ENCODE measurements at places on chromosomes 6 and 20.

- no peak for DNase-seq
These were observed 97.0 kb downstream of the SMAP1 start for GRCh38 chr6:70764706-70765105.

DNA sequence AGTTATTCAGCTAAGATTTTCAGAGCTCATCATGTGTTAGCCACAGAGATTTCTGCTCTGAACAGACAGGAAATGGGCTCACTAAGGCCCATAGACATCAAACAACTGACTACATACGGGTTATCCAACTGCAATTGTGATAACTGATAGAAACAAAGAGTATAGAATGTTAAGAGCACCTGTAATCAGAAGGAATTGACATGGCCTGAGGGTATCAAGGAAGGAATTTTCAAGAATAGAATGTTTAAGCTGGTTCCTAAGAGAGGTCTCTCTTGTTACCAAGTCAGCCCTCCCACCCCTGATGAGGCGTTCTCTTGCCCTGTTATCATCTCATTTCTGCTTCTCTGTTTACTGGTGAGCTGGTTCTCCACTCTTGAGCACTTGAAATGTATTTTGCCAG lies at the start of gene MEI4:
MEI4 (plus strand) TSS at position 301 of the 400 bp plus-strand sequence. CDS start 37,633 bp downstream, outside the sequence.
- DNase-seq = no peak

DNA sequence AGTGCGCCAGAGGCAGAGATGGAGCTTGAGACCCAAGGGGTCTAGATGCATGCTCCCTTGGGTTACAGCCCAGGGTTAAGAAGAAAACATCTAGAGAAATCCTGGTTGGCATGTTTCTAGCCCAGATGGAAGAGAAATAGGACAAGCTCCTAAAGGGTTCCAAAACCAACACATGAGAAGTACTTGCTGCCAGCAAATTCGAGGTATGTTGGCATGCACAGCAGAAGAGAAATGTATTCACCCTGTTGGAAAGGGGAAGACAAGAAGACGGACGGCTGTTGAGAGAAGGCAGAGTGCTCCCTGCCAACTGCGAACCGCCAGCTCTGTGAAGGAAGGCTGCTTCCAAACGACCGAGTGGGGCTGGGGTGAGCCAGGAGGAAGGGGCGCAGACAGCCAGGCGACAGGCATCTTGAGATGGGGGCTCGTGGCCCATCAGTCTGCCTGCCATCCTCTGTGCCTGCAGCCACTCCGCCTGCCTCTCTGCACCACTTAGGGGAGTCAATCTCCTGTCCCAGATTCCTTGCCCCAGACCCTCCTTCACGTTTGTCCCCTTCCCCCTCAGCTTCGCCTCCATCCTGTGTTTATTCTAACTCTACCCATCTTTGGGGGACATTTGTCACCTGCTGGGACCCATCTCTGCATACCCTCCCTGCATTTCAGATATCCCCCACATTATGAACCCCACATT lies 249.2 kb downstream of the CDC5L start:
- no peak for DNase-seq

DNA sequence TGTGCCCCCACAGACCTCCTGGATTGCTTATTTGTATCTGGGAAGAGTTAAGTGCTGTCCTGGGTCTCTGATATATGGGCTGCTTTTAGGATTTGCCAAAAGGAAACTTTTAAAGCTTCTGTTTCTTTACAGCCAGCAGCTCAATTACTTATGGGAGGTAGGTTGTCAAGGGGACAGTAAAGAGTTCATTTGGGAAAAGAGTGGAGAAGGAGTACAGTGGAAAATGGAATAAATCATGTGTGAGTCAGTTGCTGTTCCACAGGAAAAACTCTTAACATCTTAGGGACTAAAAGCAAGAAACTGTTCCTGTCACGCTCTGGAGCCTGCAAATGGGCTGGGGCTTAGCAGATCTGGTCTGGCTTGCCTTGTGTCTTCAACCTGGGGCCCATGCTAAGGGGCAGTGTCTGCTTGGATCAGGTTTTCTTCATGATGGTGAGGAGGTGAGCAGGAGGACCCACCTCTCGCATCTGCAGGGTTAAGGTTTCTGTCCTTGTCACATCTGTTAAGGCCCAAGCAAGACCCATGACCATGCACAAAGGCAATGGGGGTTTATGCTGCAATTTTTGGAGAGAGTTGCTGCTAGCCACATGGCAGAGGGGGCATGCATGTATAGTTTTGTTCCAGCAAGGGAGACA lies 8.7 kb upstream of the CST1 start:
- DNase-seq = no peak

GRCh38 chr6:120354452-120355098 lies 979.7 kb downstream of the TBC1D32 start:
- DNase-seq = no peak

DNA sequence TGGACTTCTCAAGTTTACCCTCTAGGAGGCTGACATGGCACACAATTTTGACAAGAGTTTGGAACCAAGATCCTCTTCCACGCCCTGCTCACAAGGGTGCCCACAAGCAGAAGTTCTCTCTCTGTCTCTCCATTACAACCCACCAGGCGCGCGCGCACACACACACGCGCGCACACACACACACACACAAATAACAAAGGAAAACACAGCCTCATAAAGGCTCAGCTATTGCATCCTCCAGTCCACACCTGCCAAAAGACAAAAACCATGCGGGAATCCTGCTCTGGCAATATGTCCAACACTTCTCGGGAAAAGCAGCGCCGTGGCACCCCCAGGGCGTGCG lies 870 bp downstream of the PAK5 start:
- DNase-seq = no peak

GRCh38 chr6:67639161-67639560 lies 995.9 kb upstream of the ADGRB3 start:
- no peak for DNase-seq

DNA sequence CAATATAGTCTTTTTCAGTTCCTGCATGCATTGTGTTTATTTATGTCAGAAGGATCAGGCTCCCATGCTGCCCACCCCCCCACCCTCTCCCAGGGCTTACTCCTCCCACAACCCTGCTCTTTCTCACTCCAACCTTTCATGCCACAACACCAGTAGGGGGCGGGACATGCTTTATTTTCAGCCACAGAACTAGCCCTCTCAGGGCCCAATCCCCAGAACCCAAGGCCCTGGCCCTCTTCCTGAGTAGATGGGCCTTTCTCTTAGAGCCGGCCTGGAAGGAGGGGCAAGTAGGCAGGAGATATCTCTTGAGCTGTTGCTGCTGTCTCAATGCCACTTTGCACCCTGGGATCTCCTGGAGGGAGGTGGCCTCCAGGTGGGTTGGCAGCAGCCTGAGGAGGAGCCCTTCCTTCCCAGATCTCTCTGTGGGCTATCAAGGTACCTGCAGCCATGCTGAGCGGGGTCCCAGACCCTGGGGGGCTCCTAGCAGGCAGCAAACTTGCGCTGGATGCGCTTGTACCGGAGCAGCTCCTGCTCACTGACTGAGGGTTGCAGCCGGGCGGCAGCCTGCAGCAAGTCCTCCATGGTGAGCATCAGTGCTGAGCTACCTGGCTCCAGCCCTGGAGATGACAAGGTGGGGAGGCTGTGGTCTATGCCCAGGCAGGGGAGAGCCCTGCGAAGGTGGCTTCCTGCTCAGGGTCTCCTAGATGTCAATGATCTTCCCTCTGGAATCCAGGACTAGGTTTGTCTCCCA lies 3.5 kb downstream of the GNMT start:
- DNase-seq = no peak

- no peak for DNase-seq
These were observed 62.5 kb downstream of the BMP7 start for GRCh38 chr20:57203986-57204385.

DNA sequence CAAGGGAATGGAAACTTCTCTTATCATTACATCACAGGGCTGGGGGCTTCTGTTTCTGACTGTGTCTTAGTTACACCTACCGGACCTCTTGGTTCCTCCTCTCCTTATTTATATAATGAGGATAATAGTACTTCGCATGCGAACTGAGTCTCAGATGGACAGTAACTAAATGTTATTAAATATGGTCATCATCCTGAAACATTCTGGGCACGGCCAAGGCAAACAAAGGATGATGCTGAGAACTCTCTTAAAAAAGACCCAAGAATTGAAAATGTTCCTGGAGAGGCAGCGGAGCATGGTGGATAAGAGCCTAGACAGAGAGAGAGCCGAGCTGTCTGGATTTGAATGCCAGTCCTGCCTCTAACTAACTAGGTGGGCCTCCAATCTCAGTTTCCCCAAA lies 119.8 kb upstream of the SASH1 start:
- no peak for DNase-seq

DNA sequence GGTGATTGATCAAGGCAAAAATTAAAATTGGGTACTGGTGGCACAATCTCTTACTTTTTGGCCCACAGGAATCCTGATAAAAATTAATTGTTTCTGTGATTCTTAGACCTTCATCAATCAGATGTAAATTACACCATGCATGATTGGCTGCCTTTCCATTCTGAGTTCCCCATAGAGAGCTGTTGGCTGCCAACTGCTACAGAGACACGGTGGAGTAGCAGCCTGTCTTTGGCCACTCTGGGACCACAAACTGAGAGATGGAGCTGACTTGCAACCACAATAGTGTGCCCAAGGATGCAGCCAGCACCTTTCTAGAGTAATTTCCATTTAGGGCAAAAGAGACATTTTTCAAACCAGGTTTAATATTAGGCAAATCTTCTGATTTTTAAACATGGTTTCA lies 274.3 kb upstream of the MMS22L start:
- no peak for DNase-seq

GRCh38 chr20:39795401-39796272 lies 833.5 kb downstream of the DHX35 start:
- DNase-seq = no peak

GRCh38 chr6:137745321-137745720 lies 121.7 kb upstream of the TNFAIP3 start:
- DNase-seq = no peak

- no peak for DNase-seq
These were observed 4.3 kb downstream of the LRFN2 start for GRCh38 chr6:40582892-40583291.

- DNase-seq = no peak
These were observed 10.2 kb downstream of the ADA start for GRCh38 chr20:44641325-44641724.

GRCh38 chr6:45326698-45327417 lies 1.3 kb upstream of the RUNX2 start:
- no peak for DNase-seq

GRCh38 chr20:50381075-50381732 lies 129.0 kb upstream of the PTPN1 start:
- DNase-seq = no peak

DNA sequence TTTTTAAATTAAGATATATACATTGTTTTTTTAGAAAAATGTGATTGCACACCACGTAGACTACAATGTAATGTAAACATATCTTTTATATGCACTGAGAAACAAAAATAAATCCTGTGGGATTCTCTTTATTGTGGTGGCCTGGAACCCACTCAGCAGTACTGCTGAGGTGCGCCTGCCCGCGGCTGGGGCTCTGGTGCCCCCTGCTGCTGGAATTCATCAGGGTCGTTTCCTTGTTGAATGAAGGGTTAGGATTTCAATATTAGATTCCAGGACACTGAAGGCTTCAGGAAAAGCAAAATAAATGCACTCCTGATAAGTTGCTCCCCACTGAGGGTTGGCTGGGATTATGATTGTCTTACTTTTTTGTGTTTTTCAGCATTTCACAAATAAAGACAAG lies 175.8 kb upstream of the GGTLC1 start:
- DNase-seq = no peak

GRCh38 chr20:23225407-23226060 lies 125.1 kb upstream of the NXT1 start:
- no peak for DNase-seq

DNA sequence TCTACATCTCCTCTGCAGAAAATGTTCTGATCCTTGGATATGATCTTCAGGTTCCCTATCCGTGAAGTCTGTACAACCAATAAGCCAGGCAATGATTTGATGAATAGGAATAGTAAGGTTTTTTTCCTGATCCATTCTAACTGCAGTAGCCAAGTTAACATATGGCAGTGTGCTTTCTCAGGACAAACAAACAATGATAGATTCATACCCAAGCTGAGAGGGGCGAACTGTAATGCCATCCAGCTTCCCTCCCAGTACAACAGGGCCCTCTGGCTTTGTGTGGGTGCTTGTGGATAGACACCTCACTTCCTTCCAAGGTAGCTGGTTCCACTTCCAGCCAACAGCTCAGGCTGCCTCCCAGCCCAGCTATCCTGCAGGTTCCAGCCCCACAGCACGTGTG lies 359.2 kb downstream of the CDH26 start:
- no peak for DNase-seq

- no peak for DNase-seq
These were observed 281.7 kb upstream of the PRDM1 start for GRCh38 chr6:105804424-105804823.

- DNase-seq = no peak
These were observed 6.0 kb downstream of the TMEM30A start for GRCh38 chr6:75278474-75279077.

- DNase-seq = no peak
These were observed 51.3 kb upstream of the EIF2S2 start for GRCh38 chr20:34163307-34163706.

DNA sequence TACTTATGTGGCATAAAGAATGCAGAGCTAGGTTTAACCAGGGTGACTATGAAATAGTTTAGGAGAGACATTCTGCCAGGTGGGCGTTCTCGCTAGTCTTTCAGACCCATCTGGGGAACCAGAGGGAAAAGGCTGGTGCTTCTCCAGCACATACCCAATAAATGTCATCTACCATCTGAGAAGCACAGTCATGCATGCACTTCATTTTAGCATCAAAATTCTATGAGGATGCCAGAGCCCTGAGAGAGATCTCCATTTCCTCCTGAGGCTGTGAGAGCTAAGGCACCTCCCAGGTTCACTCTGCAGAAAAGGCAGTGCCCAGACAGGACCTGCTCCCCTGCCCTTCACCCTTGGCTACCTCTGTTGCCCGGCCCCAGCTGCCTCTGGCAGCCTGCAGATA lies 231.7 kb upstream of the PRND start:
- DNase-seq = no peak

- DNase-seq = no peak
These were observed 37.3 kb upstream of the MLN start for GRCh38 chr6:33841070-33841469.

GRCh38 chr6:34071884-34072379 lies 74.0 kb downstream of the GRM4 start:
- DNase-seq = no peak

GRCh38 chr6:34044945-34045595 lies 100.8 kb downstream of the GRM4 start:
- no peak for DNase-seq

- no peak for DNase-seq
These were observed 11.5 kb downstream of the TPD52L2 start for GRCh38 chr20:63876489-63877036.

DNA sequence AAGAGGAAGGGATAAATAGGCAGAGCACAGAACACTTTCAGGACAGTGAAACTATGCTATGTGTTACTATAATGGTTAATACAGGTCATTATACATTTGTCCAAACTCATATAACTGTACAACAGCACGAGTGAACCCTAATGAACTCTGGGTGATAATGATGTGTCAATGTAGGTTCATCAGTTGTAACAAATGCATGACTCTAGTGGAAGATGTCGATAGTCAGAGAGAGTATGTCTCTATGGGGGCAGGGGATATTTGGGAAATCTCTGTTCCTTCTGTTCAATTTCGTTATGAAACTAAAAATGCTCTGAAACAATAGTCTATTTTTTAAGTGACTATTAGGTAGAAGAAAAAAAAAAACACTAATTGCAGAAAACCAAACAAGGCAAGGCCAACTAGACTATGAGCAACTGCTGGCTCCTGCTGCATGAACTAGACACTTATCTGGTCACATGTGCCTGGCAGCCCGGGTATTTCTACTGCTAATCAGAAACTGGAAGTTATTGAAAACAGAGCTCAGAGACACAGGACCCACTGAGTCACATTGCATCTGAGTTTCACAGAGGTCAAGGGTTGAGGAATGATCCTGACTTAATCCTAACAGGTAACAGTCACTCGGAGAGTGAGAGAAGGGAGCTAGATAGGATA lies 97.9 kb downstream of the ISM1 start:
- DNase-seq = no peak

All from stimulated activated CD8-positive, alpha-beta memory T cell treated with anti-CD3 and anti-CD28 coated beads, Interleukin-2, amount 100 ng/mL, for 1 hour (primary cell).